ENCODE measurements at places on chromosomes 2 and 18.

GRCh38 chr2:74841641-74842040 is 7.7 kb downstream of the HK2 start:
- DNase-seq = no peak

DNA sequence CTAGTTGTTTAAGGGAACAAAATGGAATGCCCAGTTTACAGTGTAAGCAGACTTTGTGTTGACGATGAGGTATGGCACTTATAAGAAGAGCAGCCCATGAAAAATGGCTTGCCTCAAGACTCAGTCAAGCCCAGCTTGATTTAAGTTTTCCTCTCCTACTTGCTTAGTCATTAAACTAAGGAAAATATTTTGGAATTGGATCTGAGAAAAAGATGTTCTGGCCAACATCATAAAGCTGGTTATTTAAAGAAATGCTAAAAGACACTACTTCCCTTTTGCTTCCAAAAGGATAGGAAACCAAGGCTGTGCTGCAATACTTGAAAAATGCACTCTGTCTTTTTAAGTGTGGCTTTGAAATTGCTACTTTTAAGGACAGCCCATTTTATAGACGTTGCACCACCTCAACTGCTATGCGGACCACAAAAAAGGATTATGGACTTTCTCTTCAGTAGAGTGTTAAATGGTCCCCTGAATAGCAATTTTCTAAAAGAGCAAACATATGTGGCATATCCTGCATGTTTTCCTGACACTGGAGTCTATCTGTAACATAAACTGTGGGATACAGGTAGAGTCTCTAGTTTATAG is 32.1 kb downstream of the CCDC141 start:
- no peak for DNase-seq

DNA sequence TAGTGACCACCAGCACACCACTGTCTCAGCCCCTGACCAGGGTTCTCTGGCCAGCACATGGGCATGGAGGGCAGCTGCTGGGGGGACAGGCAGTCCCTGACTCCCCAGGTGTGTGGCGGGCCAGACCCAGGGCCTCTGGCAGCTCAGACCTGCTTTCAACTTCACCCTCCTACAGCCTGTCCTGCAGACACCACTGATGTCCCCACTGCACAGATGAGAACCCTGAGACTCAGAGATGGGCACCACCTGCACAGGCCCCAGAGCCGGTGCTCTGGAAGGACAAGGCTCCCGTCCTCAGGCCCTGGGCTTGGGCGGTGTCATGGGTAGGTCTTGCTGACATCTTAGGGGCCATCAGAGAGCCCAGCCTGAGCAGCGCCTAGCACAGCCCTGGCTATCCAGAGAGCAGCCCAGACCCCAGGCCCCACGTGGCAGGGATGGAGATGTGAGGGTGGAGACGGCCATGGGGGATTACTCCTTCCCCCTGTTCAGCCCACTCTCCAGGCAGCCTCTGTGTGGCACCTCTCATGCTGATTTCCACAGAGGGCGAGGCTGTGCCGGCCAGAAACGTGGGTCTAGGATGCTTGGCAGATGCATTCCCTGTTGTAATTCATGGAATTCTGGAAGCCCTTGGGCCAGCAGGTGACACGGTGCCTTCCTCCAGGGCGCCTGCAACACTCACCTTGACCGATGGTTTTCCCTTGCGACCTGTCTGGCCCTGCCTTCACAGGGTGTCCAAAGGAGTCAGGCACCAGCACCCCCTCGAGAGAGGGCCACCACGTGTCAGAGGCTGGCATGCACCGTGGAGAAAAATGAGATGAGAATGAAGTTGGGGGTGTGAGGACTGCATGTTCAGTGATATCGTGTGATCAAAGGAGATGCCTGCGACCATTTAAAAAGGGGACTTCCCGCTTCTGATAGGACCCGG is 61.2 kb upstream of the GLI2 start:
- no peak for DNase-seq

DNA sequence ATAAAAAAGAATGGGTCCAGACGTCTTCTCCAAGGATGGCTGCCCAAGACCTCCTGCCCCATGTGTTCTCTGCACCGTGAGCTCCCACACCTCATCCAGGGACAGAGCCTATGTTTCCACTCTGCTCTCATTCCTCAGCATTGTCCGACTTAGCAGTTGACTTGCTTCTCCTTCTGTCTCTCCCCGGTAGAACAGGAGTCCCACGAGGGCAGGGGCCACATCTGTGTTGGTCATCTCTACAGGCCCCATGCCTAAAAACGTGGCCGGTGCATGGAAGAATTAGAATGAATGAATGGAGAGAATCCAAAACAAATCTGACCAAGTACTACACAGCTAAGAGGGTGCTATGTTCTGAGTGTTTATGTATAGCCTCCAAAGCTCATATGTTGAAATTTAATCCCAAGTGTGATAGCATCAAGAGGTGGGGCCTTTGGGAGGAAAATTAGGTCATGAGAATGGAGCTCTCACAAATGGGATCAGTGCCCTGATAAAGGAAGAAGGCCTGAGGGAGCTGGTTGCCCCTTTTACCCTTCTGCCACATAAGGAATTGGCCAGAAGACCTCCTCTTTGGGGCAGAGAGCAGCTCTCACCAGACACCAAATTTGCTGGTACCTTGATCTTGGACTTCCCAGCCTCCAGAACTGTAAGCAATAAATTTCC is 55.9 kb downstream of the FAM178B start:
- DNase-seq = no peak

GRCh38 chr2:177572236-177572671 is 179.7 kb downstream of the AGPS start:
- DNase-seq = no peak

DNA sequence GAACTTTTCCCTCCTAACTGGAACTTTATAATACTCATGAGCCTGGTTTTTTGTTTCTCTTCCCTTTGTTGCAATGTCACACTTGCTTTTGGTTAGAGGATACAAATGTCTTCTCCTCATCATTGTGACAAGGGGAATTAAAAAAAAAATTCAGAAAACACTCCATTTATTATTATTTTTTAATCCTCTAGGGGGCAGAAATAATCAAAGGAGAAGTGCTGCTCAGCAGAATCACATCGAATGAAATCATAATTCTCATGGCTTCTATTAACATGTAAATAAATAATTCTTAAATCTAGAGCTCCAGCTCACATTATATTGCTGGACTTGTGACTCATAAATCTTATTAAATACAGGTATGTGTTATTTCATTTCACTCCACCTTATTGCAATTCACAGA is 273.8 kb downstream of the TRIB2 start:
- DNase-seq = no peak

DNA sequence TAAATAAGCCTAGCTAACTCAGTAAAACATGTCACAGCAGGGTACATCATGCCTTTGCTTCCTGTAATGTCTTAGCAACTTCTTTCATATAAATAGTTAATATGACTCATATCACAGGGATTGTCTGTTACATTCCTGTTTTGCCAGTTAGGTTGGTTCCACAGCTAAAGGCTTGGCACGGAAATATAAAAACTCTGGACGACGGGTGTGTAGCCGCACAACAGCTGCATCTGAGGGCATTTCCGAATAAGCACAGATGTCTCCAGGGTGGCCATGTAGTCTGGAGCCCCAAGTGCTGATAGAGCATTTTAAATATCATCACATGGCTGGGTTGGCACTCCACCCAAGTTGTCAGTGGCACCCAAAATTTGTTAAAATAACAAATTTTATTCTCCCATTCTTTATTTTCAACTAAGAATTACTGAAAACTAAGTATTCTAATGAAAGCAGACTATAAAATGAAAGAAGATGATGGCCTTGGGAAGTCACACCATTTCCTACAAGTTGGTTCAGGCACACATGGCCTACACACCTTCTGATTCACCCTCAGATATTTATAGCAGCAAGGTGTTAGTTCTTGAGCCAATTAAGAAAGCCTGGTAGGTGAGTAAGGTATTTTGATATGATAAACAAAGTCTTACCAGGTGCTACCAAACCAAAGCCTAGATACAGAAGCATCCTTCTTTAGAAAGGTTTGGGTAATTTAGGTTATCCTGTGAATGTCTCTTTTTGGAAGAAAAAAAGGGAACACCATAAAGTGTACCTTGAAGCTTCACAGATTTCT is 61.8 kb upstream of the STK17B start:
- DNase-seq = no peak

- DNase-seq = peak; percentile 45
Observed at GRCh38 chr18:42854558-42854957, 260.9 kb downstream of the RIT2 start.

DNA sequence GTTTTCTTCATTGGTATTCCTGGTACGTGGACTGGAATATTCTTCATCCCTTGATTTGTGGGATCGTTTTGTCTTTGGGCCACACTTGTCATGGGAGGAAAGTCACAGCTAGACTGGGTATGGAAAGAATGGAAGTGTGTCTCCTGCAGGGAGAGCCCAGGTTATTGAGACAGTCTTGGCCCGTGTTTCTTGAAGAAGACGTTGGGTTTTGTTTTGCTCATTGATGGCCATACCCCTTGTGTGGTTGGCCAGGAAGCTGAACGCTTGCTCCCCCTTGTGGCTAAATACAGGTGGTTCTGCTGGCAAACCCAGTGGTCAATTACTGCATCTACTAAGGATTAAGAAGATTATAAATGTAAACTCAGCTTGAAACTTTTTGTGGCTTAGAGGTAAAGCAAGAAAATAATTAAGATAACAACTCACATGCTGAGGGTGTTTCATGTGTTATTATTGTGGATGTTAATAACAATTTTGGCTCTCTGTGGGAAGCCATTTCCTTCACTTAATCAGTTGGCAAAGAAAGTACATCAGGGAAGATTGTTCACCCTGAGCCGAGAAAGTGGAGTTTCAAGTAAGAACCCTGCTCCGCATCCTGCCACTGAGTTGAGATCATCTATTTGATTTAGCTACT is 91.8 kb downstream of the NEDD4L start:
- peak; percentile 89 for DNase-seq

GRCh38 chr2:191188550-191189093 is 37.8 kb upstream of the STAT4 start:
- DNase-seq = no peak

DNA sequence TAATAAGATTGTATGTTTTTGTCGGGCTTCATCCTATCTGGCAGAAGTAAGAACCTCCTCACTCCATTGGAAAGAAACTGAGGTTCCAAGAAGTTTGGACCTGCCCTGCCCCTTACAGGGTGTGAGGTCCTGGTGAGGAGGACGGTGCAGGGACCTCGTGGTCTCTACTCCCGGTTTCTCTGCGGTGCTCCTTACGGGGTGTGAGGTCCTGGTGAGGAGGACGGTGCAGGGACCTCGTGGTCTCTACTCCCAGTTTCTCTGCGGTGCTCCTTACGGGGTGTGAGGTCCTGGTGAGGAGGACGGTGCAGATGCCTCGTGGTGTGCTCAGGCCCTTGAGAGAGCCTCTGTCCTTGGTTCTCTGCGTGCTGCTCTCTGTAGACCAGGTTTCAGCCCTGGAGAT is 5.2 kb downstream of the CTDP1 start:
- peak; percentile 25 for DNase-seq

- DNase-seq = no peak
Observed at GRCh38 chr2:174445248-174445647, 41.6 kb downstream of the GPR155 start.
